Coronary artery (tissue), 2 donors: ENCODE measurements at places on chromosomes 11 and 22.

- DNase-seq = no peak
These were observed 18.2 kb upstream of the CCDC34 start for GRCh38 chr11:27381238-27381666.

DNA sequence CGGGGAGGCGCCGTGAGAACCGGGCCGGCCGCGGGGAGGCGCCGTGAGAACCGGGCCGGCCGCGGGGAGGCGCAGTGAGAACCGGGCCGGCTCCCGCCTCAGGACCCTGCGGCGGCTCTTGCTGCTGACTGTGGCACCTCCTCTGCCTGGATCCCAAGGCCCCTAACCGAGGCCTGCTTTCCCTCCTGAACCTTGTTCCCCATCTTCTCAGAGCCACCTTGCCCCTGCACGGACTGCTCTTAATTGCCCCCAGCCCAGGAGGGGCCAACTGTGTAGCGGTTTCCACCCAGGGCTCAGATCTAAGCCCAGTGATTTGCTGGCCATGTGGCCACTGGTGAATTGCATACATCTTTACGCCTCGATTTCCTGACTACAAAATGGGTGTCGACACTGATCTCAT, 112.2 kb upstream of the B3GAT1 start:
- DNase-seq = no peak

DNA sequence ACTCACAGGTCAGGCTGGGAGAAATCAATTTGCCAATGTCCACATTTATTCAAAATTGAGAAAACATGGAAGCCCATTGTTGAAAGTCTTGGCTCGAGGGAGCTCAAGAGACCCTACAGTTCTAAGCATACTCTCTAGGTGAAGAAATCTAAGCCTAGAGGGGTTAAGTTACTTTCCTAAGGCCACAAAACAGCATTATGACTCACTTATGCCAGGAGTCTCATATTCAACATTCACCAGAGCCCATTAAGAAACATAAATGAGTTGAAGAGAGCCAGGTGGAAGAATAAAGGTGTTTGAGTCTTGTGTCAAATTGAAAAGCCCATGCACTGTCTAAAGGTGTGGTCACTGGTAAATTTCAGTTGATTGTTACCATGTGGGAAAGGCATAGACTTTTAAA, 108.1 kb downstream of the INSC start:
- DNase-seq = no peak

- DNase-seq = no peak
These were observed 13.5 kb downstream of the SREBF2 start for GRCh38 chr22:41846268-41846987.

GRCh38 chr11:340539-341512, 20.2 kb upstream of the IFITM3 start:
- DNase-seq = no peak

- no peak for DNase-seq
These were observed 69.3 kb downstream of the MICAL3 start for GRCh38 chr22:17954860-17955587.

- DNase-seq = no peak
These were observed 38.6 kb upstream of the POGLUT3 start for GRCh38 chr11:108536783-108537182.

GRCh38 chr22:49359076-49359475, 468.6 kb downstream of the BRD1 start:
- DNase-seq = peak; percentile 55

- no peak for DNase-seq
These were observed 654 bp downstream of the TMEM86A start for GRCh38 chr11:18699269-18699596.

DNA sequence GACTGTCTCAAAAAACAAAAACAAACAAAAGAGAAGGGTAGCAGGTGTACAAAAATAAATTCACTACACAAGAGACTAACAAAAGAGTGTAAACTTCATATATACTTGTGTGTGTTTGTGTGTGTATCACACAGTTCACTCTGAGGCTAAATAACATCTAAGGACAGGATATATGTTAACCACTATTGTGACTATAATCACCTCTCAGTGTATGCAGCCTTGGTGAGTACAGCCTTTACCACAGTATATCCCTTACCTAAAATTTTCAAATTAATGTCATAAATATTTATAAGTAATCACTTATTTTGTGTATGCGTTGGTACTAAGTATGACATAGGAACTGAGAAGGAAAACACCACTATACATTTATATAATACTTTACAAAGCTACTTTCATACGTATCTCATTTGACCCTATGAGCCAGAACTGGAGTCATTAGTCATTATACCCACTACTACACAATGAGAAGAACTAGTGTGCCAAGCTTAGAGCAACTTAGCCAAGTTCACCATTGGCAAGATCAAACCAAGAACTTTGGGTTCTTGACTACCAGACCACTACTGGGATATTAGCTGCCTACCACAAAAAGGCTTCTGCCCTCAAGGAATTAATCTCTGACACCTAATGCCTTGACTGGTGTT, 116.7 kb downstream of the SGSM3 start:
- DNase-seq = no peak

DNA sequence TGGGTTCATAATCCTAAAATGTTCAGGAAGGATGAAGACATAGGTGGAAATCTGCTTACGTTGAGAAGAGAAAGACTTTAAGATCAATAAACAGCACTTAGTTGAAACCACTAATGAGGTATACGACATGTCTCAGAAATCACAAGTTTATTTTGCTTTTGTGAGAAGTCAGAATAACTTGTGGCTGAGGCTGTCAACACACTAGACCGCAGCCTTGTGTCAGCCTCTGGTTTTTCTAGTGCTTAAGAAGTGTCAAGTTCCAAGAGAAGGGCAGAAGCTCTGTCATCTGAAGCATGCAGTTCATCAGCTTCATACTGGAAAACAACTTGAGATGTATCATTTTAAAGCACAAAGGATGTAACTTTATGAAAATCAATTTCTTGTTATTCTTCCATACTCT, 420.9 kb downstream of the METTL15 start:
- no peak for DNase-seq

DNA sequence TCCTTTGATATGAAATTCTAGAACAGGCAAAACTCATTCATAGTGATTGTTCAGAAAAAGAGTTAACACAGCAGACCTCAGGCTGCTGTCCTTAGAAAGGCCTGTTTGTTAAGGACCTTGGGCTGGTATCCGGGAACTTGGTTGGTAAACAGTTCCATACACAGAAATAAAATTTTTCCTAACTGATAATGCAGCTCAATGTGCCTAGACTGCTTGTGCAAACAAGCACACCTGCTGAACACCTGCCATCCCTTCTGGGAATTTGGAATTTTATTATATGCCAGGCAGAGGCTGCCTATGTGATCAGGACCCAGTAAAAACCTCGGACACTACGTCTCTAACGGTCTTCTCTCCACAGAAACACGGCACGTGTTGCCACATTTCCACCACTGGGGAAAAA, 11.5 kb downstream of the THAP12 start:
- DNase-seq = no peak

DNA sequence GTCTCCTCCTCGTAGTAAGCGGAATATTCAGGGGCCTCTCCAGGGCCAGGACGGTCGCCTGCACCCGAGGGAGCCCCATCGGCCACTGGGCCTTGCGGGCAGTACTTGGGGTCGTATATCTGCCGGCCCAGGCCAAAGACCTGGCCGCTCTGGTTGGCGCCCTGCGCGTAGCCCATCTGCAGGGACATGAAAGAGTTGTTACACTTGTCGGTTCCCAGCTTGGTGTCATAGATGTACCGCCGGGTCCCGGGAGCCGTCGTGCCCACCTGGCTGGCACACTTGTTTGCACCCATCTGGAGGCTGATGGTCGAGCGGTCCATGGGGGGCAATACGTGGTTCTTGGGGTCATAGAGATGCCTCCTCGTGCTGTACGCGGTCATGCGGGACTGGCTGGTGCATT, 19.4 kb upstream of the SPATA19 start:
- DNase-seq = no peak

- no peak for DNase-seq
These were observed 89.0 kb downstream of the RELT start for GRCh38 chr11:73465023-73465675.

DNA sequence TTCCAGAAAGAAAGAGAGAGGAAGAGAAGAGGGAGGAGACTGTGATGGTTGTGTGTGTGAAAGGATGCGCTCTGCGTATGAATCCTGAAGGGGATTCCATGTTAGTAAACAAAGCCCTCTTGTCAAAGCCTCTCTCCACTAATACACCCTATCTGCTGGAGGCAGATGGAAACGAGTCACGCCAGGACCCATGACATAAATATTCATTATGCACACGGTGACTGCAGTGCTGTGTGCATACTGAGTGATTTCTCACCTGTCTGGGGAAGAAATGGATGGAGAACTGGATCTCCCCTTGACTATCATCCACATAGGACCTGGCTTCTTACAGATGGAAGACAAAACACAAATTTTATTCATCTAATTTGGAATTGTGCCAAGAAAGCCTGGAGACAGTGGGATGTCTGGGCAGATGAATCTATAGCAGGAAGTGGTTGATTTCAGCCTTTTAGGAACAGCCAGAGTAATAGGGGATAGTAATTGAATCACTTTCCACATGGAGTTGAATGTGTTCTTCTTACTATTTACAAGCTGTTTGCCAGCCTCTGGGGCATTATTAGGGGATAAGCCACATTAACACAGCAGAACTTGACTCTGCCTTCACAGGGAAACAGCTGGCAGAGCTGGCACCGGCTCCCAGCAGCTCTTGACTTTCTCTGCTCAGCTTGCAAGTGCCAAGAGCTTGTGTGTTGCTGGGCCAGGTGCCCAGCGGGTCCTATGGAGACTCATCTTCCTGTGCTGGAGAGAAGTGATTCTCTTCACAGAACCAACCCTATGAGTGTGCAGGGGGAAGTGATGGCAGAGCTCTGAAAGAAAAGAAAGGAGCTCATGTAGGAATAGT, 9.0 kb downstream of the MTNR1B start:
- no peak for DNase-seq

DNA sequence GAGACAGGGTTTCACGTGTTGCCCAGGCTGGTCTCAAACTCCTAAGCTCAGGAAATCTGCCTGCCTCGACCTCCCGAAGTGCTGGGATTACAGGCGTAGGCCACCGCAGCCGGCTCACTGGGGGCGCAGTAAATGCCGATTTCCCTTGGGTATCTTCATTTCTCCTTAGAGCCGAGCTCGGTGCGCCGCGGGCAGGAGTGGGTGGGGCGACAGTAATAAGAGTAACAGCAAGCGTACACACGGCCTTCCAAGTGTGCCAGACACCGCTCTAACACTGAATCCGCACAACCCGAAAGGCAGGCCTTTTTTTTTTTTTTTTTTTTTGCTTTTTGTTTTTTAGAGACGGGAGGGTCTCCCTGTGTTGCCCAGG, 500 bp upstream of the ADSL start:
- DNase-seq = no peak

DNA sequence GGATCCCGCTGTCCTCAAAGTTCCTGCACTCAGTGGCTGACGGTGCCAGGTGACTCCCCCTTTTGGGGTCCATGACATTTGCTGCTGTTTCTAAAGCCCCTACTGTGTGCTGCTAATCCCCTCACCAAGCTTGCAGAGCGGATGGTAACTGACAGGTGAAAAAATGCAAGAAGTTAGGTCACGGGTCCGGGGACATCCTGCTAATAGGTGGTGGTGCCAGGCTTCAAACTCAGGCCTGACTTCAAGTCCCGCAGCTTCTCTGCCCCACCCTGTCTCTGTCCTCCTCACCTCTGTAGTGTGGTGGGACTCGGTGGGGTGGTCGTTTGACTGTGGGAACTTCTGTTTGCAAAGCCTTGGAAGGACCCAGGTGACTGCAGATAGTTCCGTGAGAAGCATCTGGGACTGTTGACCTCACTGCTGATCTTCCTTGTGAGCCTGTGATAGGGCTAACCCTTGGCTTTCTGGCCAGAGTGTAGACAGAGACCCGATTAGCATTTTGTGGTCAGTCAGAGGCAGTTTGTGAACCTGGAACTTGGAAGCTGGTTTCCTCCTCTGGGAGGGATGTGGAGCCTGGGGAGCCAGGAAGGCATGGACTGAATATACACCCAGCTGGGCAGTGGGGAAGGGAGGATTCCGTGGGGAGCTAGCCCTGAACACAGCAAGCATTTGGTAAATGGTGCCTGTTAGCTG, 115.4 kb upstream of the OR4B1 start:
- DNase-seq = peak; percentile 33

DNA sequence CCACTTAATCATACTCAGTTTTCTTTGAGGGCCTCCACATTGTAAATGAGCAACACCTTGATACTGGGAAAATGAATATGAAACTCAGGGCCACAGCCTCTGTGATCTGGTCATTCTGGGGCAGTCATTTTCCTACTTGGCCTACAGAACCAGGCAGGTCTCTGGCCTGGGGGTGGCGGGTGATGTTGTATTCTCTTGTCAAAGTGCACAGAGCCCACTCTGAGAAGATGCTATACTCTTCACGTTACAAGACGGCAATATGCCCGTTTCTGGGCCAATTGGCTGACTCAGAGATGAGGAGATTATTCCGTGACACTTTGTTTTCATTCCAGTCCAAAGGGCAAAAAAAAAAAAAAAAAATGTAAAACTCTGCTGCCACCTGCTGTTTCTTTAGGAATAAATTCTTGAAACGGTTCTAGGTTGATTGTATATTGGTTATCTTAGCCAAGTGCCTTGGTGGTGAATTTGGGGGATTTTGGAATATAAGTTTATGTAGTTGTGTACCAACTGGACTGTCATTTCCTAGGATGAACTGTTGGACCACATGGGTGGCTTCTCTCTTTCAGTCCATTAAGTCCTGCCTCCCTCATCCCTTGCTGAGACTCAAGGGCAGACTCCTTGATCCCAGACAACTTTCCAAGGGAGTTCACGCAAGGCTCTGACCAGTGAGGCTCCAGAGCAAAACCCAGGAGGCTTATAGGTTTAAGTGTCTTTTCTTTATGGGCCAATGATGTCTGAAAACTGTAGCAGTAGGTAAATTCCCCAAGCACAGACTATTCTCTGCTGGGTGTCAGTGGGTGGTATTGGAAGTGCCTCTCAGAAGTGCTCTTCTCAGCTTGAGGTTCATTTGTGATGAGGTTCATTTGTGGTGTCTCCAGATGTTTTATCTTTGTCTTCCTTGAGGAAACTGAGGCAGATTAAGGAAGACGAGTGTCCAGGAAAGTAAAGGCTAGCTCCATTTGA, 18.2 kb downstream of the ADM start:
- peak; percentile 77 for DNase-seq

GRCh38 chr11:16985297-16985696, 28.9 kb downstream of the PLEKHA7 start:
- DNase-seq = no peak

GRCh38 chr11:6300325-6300724, 20.0 kb downstream of the CAVIN3 start:
- DNase-seq = no peak

- no peak for DNase-seq
These were observed 70.2 kb upstream of the LMO1 start for GRCh38 chr11:8333811-8334401.

GRCh38 chr11:101003468-101003867, 126.1 kb downstream of the PGR start:
- DNase-seq = no peak
